SIG-M5 (cell line): ENCODE measurements at places on chromosomes 11 and 22.

GRCh38 chr11:112087212-112087611 is 539 bp downstream of the SDHD start:
- no peak for DNase-seq

GRCh38 chr11:131868629-131869507 is 498.5 kb downstream of the NTM start:
- DNase-seq = no peak

DNA sequence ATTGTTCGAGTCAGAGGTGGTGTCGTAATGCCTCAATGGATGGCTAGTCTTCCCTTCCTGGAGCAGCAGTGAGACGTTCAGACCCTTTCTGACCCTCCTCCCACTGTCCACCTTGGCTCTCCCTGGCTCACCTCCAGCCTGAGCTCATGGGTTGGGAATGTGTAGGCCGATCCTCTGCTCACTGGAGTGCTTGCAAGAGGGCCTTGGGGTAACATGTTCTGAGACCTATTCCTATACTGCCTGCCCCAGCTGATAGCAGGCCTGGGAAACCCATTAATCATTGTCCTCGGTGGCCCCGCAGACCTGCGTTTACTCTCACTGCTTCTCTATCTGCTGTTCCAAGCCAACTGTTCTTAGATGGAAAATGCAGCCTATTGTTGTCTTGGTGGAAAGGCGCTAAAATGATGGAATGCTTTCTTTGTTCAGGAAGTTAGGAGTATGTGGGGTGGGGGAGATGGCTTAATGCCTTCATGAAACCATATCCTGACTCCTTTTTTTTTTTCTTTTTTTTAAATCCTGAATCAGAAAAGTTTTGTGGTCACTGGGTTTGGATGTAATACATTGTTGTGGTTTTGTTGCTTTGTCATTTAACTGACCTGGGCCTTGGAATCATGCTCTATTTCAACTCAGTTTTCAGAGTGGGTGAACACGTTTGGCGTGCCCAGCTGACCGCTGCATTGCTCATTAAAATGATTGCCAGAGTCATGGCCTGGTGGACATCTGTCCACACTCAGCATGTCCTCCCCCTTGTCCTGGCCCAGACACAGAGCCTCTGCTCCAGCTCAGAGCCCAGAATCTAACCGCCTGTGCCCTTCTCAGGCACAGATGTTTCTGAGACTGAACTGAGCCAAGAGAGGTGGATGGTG is 72.5 kb downstream of the MICAL2 start:
- no peak for DNase-seq

- no peak for DNase-seq
Observed at GRCh38 chr11:96126917-96127595, 203.1 kb upstream of the MTMR2 start.
